ENCODE measurements at places on chromosomes 7 and 10.

DNA sequence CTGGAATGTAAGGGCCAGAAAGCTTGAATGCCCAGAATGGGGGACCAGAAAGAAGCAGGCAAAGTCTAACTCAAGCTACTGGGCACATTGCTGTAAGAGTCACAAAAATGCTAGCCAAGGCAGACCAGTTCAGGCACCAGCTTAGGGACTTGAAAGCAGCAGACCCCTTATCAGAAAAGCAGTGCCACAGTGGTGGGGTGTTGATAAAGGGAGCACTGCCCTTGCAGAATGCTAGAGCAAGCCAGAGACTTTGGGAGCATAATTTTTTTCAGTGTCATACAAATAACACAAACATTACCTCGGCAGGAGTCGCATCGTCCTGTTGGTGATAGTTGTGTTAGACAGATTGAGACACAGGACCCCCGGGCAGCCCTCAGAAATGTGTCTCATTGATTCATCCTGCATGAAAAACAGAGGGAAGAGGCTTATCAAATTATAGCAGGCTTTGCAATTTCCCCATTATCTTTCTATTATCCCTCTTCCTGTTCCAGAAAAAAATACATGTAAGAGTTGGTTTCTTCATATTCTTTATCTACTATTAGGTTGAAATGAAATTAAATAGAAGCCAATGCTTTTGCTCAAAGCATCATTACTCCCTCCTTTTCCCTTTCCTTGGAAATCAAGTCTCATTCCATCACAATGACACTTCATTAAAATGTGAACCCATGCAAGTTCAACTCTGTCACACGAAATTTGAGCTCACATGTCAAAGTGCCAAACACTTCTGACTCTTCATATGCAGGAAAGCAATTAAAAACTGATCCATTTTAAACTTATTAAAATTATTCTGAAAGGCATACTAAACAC lies 13.4 kb downstream of the LRRC17 start:
- peak; percentile 65 for DNase-seq

GRCh38 chr7:120395526-120396019 lies 122.6 kb downstream of the KCND2 start:
- DNase-seq = no peak

DNA sequence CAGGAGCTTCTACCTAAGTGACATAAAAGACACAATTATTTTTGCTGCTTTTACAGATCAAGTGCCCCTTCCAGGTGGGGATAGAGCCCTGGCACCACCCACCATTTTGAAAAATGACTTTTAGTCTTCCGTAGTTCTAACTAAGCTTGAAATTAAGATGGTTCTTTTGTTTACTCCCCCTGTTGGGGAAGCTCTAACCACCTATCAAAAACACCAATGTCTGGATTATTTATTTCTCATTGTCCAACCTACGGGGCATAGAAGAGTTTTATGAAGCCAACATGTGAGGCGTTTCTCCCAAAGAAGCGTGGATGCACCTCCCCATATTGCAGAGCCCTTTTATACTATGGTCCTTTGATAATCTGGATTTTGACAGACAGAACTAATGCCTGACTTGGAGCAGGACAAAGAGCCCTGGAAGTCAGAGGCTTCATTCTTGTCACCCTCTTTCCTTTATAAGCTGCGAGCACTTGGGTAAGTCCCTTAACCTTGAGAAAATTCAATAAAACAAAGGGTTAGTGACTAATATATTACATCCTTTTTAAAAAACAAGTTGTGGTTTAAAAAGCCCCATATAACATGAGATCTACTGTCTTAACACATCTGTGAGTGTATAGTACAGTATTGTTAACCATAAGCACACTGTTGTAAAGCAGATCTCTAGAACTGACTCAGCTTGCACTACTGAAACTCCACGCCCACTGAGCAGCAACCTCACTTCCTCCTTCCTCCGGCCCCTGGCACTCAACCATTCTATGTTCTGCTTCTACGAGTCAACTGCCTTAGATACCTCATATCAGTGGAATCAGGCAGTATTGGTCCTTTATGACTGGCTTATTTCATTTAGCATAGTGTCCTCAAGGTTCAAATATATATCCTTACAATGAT lies 67.5 kb downstream of the ATXN7L1 start:
- DNase-seq = peak; percentile 31

DNA sequence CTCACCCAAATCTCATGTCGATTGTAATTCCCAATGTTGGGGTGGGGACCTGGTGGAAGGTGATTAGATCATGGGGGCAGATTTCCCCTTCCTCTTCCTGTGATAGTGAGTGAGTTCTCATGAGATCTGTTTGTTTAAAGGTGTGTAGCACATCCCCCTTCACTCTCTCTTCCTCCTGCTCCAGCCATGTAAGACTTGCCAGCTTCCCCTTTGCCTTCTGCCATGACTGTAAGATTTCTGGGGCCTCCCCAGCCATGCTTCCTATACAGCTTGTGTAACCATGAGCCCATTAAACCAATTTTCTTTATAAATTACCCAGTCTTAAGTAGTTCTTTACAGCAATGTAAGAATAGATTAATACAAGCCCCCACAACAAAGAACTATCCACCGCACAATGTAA lies 109.9 kb upstream of the JAZF1 start:
- DNase-seq = no peak

GRCh38 chr10:122257041-122257440 lies 14.1 kb upstream of the BTBD16 start:
- no peak for DNase-seq

- peak; percentile 67 for DNase-seq
Measured at GRCh38 chr7:105141068-105141467, 127.1 kb downstream of the KMT2E start.

DNA sequence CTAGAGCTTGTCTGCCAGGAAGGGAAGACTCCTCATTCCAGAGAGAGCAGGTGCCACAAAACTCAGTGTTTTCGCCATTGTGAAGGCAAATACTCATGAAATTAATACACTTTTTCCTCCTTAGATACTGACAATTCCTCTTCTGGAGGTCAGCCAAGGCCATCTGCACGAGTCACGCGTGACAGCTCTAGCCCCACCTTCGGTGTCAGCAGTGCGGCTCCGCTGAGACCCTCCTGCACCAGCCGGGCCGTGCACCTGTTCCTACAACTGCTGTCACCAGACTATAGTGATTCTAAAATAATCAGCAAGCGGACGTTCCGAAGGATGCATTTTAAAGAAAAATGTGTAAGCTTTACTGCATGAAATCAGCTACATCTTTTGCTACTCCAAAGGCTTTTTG lies 127.7 kb downstream of the DIP2C start:
- DNase-seq = no peak

- no peak for DNase-seq
Measured at GRCh38 chr7:50246551-50246950, 58.0 kb upstream of the IKZF1 start.
